ENCODE measurements at places on chromosomes 2 and 18.

- no peak for DNase-seq
These were observed 137.6 kb downstream of the FAM124B start for GRCh38 chr2:224264259-224264658.

DNA sequence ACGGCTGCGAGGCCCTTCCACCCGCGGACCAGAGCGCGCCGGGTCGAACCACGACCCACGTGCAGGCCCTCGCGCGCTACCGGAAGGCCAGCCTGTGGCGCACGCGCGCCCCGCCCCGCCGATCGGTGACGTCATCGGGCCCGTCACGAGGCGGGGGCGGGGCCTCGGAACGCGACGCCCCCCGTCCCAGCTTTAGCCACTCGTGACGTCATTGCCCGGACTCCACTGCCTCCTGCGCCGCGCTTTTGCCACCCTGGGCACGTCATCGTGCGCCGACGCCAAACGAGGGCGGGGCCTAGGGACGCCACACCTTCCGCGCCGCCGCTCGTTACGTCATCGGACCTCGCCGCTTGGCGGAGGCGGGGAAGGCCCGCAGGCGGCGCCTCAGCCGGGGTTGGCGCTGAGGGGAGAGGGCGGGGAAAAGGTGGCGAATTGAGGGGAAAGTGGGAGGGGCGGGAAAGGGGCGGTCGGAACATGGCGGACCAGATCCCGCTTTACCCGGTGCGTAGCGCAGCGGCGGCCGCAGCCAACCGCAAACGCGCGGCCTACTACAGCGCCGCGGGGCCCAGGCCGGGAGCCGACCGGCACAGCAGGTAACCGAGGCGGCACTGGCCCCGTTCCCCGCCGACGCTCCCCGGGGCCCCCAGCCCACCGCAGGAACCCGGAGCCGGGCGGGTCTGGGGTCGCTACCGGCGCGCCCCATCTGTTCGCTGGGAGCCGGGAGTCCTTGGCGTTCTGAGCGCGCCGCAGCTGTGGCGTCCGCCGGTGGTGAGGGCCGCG, at the start of gene ATP9B:
TSS of gene ATP9B (plus strand) at position 458 of the 780 bp plus-strand sequence. CDS start at position 475, 17 bp downstream.
- DNase-seq, result peak; percentile 98

DNA sequence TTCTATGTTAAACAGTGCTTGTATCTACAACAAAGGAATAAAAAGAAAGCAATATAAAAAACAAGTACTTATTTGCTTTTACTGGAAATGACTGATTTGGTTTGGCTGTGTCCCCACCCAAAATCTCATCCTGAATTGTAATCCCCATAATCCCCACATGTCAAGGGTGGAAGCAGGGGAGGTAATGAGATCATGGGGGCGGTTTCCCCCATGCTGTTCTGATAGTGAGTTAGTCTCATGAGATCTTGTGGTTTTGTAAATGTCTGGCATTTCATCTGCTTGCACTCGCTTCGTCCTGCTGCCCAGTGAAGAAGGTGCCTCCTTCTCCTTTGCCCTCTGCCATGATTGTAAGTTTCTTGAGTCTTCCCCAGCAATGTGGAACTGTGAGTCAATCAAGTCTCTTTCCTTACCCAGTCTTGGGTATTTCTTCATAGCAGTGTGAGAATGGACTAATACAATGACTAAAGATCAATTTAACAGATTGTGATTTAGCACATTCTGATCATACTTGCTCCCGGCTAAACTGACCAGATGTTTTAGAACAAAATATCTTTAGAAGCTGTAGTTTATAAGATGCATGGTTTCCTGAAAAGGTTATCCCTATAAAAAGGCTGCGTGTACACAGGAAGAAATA, 19.9 kb downstream of the PTH2R start:
- DNase-seq, result no peak

- no peak for DNase-seq
These were observed 138.9 kb upstream of the ERBB4 start for GRCh38 chr2:212677466-212677865.

- no peak for DNase-seq
These were observed 811.8 kb upstream of the ACVR2A start for GRCh38 chr2:147033044-147033443.

- no peak for DNase-seq
These were observed 57.1 kb downstream of the ZNF516 start for GRCh38 chr18:76437910-76438309.

DNA sequence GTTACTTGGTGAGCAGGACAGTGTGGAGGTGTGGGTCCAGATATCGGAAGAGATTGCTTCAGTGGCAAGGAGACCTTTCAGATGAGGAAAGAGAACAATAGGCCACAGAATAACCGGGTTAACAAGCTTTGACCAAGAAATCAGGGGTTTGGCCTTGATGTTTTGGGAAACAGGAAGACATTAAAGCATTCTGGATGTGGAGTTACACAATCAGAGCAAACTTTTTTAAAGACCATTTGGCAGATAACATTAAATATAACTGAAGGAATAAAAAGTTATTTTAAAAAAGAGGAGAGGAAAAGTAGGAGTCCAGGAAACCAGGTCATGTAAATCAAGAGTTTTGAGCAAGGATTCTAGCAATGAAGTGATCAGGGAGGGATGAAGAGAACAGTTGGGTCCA, 35.7 kb downstream of the TNFRSF11A start:
- no peak for DNase-seq

GRCh38 chr2:184558713-184559464, 39.4 kb upstream of the ZNF804A start:
- DNase-seq, result no peak

DNA sequence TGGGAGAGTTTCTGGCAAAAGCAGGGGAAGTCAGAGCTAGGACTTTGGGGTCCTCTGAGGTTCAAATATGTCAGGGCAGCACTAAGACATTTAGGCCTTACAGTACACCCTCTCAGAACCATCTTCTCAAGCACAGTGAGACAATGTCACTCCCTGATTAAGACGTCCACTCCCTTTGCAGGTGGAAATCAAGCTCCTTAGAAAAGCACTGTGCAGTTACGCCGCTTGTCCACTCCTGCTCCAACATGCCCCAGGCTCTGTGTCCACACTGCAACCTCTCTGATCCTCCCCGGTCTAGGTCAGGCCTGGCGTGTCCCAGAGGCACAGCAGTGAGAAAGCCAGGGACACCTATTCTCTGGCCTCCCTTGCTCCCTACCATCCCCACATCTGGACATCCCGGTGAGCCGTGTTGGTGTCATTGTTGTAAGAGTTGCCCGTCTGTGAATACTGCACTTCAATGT, 528.6 kb upstream of the ID2 start:
- DNase-seq, result no peak

GRCh38 chr2:73593680-73594079, 48.5 kb downstream of the NAT8 start:
- no peak for DNase-seq

DNA sequence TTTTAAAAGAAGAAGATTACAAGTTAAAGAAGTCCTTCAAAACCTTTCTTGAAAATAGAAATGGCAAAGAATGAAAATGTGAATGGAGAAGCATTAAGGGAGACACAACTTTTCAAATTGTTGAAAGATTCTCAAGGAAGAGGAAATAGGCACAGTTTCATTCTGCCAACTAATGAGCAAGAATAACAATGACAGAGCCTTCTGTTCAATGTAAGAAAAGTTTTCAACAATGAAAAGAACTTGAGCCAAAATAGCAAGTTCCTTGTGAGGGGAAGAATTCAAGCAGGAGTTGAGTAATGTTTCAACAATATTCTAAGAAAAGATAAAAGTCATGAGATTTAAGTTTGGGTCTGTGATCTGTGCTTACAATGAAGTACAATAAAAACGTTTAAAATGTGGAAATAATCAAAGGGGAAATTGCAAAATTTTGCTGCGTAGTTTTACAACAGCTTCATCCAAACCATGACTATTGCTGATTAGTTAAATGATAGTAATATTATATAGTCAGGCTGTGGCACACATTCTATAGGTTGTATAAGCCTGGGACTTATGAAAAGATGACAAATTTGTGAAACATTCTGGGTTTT, 122.6 kb downstream of the METTL4 start:
- no peak for DNase-seq

- DNase-seq, result peak; percentile 42
These were observed 132.1 kb downstream of the MBP start for GRCh38 chr18:77000527-77000926.

- no peak for DNase-seq
These were observed 20.2 kb downstream of the TTC21B start for GRCh38 chr2:165933211-165933910.

- no peak for DNase-seq
These were observed 144.0 kb downstream of the TNS1 start for GRCh38 chr2:217858519-217859491.

- no peak for DNase-seq
These were observed 171.9 kb downstream of the EN1 start for GRCh38 chr2:118675531-118675930.

- DNase-seq, result no peak
These were observed 26.5 kb upstream of the ZNF516 start for GRCh38 chr18:76521417-76522121.

- no peak for DNase-seq
These were observed 310.4 kb upstream of the HDAC4 start for GRCh38 chr2:239710953-239711861.

DNA sequence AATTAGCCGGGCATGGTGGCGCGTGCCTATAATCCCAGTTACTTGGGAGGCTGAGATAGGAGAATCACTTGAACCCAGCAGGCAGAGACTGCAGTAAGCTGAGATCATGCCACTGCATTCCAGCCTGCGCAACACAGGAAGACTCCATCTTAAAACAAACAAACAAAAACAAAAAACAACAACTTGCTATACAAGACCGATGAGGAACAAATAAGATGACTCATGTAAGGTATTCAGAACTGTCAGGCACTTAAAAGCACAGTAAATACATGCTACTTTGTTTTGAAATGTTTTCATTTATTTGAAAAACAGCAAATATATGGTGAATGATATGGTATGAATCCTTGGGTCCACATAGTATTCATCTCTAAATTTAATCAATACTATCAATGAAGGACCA, 66.7 kb downstream of the TRIP12 start:
- DNase-seq, result no peak

GRCh38 chr2:172372436-172372835, 55.0 kb upstream of the ITGA6 start:
- DNase-seq, result no peak

DNA sequence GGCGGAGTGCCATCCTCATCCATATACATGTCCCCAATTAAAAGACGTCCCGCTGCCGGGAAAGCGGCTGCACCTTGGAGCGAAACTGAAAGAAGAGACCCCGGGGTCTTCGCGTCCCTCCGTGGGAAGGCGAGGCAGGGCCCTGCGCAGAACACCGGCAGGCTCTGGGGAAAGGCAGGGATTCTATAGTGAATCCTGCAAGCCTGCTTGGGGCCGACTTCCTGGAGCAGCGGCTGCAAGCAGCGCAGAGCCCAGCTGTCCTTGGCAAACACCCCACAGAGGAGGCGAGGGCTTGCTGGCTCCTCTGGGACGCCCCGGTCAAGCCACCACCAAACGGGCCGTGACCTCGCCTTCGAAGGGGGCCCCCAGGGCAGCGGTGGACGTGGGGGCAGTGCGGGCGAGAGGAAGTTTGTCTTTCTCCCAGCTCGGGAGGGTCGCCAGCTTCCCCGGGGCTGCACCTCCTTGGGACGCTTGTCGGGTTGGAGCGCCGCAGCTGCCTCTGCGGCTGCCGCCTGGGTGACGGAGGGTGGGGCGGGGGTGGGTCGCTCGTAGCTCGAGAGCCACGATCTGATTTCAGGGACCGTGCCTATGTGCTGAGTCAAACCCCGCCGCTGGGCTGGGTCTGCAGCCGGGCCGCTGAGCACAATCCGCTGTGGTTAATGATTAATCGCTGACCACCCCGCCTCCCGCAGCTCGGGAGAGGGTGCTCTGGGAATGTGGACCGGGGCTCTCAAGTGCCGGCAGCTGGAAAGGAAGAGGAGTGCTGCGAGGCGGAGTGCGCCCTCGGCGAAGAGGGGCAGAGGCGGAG, 486 bp upstream of the GPR39 start:
- DNase-seq, result no peak

GRCh38 chr2:153299809-153300208, 178.8 kb downstream of the RPRM start:
- no peak for DNase-seq

DNA sequence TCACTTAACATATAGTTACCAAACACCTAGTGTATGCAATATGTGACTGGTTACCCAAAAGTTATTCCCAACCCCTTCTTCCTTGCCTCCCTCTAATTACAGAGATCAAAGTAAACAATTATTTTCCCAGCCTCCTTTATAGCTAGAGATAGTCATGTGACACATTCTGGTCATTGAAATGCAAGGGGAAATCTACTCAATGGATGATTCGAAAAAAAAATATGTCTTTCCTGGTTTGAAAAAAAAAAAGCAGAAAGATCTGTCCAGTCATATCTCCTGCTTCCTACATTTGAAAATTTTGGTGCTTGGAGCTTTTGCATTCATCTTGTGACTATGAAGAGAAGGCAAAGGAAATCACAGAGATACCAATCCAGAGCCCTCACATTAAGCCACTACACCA, 27.6 kb upstream of the UGP2 start:
- no peak for DNase-seq
